ENCODE measurements at places on chromosomes 7 and 10.

DNA sequence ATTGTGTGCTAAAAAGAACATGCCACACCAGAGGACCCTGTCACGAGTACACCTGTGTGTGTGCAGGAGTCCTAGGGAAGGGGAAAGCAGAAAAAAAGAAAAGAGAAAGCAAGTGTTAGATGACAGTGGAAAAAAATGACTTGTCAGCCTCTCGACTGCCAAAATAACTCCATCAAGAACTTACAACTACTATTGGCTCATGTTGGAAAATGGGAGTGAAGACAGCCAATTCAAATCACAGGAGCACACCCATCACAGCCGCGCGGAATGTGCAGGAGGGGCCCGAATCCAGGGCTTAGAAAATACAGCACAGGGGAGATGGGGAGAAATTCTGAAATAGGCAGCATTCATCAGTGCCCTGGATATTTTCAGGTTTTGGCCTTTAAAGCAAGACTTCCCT lies 38.1 kb upstream of the FOXI2 start:
- DNase-seq: no peak

DNA sequence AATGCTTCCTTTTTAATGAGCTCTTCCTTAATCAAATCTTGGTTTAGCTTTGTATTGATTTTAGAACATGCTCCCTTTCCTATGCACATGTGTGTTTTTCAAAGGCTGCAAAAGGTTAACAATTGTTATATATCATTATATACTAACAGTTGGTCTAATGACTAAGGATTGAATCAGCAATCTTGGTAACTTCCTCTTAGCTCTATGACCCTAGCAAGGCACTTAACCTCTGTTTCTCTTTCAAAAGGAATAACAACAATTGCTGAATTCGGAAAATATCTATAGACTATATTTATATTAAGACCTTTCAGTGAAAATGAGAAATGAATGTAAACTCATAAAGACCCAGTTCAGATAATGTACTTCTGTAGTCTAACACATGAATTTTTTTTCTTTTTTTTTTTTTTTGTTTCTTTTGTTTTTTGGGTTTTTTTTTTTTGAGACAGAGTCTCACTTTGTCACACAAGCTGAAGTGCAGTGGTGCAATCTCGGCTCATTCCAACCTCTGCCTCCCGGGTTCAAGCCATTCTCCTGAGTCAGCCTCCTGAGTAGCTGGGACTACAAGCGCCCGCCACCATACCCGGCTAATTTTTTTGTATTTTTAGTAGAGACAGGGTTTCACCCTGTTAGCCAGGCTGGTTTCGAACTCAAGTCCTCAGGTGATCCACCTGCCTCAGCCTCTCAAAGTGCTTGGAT lies 48.8 kb downstream of the HOXA1 start:
- DNase-seq: no peak

GRCh38 chr7:47404010-47404409 lies 177.9 kb downstream of the TNS3 start:
- no peak for DNase-seq

GRCh38 chr10:97176226-97176625 lies 9.5 kb downstream of the SLIT1 start:
- DNase-seq: no peak

- DNase-seq: no peak
Measured at GRCh38 chr7:42617806-42618457, 293.9 kb downstream of the C7orf25 start.

DNA sequence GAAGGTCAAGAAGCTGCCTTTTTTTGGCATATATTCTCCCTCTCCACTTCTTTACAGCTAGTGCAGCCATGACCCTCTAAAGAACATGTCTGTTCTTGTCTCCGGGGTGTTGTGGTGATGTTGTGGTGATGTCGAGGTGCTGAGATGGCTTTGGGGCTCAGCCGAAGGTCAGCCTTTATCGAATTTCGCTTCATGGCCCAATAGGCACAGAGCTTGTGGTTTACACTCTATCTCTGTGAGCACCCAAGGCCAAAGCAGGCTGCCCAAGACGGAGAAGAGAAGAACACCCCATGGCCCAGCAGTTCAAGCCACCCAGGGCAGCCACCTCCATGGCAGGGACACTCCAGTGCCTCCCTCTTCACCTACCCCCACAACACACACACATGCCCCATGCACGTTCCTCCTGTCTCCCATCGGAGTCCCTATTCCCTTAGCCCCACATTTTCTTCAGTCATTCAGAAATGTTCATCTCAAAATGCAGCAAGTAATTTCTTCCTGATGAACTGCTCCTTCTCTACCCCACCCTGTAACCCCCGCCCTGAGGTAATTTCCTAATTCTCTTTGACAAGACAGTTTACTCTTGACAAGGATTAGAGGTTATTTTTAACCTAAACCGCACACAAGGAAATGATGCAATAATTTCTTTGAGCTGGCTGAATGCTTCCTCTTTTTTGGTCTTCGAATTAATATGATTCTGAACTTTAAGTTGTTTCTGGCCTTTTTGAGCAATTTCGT lies 18.6 kb upstream of the ADRB1 start:
- DNase-seq: no peak

GRCh38 chr7:19091550-19092200 lies 25.8 kb downstream of the TWIST1 start:
- DNase-seq: no peak

DNA sequence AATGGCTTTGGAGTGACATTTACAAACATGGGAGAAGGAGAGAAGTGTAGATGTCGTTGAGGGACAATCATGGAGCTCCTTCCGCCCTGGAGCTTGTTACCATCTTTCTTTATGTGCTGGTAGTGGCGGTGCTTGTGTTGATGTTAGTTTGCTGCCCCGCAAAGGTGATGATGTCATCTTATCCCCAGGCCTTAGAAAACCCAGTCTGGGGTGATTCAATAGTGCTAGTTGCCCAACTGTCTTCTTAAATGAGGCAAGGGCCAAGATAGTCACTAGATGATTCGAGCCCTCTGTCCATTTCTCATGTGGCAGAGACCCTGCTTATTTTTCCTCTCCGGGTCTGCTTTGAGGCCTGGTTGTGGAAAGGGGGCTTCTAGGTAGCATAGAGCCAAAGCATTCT lies 277.4 kb downstream of the CCSER2 start:
- no peak for DNase-seq

DNA sequence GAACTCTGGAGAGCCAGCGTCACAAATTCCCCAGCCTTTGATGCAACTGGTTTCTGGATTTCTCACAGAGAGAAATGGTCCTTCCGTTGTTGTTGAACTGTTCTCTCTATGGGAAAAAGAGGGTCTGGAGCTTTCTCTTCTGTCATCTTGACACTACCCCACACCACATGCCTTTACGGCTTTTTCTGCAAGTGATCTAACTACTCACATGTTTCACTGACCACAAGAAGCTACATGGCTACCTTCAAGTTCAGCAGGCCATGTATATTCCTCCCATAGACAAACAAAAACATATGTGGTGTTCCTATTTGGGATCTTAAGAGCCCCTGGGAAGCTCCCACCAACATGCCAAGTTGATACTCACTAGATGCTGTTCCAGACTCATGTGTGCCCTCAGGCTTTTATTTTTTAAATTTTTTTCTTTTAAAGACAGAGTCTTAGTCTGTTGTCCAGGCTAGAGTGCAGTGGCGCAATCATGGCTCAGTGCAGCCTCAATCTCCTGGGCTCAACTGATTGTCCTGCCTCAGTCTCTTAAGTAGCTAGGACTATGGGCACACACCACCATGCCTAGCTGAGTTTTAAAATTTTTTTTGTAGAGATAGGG lies 72.0 kb downstream of the RNF216 start:
- no peak for DNase-seq

DNA sequence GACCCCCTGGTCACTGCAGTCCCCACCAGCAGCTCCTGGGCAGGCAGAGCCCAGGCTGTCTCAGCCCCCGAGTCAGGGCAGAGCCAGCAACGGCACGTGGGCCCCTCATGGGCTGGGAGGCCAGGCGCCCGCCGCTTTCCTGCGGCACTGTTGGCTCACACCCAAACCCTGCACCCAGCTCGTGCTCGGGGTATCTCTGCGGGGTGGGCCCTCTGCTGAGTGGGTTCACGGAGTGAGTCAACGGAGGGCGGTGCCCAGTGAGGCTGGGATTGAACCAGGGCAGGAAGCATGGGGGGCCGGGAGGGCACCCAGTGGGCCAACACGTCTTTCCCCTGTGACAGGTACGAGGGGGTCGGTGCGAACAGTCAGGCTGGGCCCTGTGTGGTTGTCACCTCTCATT lies 28.9 kb downstream of the ADAP1 start:
- DNase-seq: no peak

DNA sequence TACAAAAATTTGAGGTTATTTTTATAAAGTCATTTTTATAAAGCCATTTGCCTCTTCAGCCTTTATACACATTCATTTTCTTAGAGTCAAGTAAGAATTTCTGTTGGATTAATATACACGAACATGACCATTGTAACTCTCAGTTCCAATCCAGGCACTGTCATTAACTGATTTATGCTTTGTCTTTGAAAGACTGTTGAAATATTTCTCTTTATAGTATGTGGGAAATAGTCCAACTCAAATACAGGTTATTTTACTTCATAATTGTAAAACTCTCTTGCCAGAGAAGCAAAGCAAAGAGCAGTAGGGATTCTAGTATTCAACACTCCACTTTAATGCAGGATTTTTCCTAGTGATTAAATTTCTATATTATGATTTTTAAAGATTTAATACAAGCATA lies 36.5 kb upstream of the PAPSS2 start:
- no peak for DNase-seq

GRCh38 chr7:3003936-3004335 lies 39.7 kb downstream of the CARD11 start:
- DNase-seq: no peak

- no peak for DNase-seq
Measured at GRCh38 chr7:132654150-132654549, 77.9 kb upstream of the PLXNA4 start.

DNA sequence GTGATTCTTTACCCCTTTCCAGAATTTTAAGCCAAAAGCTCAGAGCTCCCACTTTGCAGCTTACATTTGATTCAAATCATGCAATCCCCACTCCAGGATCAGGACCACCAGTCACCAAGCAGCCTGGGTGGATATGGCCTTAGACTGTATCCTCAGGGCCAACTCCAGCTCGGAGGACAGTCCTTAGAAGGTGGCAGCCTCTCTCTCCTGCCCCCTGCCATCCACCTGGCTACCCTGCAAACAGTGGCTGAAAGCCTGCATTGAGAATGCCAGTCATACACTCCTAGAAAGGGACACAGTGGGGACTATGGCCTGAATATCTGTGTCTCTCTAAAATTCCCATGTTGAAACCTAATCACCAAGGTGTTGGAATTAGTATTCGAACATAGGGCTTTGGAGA lies 50.0 kb upstream of the KCNMA1 start:
- no peak for DNase-seq

- peak; percentile 44 for DNase-seq
Measured at GRCh38 chr10:84352251-84352842, 24.0 kb downstream of the CCSER2 start.

DNA sequence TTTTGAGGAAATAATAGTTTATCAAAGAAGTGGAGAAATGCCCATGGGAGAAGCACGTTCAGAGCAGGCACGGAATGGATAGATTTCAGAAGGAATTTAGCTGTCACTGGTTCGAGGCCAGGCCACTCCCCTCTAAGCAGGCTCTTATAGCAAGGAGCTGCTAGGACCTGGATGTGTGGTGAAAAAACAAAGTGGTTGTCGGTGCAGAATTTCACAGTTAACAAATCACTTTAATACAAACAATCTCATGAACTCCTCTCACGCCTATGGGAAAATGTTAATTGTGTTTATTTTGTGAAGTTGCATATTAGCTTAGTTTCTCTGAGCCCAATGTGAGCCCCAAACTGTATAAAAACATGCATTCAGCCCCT lies 176.3 kb downstream of the PKD1L1 start:
- DNase-seq: no peak

DNA sequence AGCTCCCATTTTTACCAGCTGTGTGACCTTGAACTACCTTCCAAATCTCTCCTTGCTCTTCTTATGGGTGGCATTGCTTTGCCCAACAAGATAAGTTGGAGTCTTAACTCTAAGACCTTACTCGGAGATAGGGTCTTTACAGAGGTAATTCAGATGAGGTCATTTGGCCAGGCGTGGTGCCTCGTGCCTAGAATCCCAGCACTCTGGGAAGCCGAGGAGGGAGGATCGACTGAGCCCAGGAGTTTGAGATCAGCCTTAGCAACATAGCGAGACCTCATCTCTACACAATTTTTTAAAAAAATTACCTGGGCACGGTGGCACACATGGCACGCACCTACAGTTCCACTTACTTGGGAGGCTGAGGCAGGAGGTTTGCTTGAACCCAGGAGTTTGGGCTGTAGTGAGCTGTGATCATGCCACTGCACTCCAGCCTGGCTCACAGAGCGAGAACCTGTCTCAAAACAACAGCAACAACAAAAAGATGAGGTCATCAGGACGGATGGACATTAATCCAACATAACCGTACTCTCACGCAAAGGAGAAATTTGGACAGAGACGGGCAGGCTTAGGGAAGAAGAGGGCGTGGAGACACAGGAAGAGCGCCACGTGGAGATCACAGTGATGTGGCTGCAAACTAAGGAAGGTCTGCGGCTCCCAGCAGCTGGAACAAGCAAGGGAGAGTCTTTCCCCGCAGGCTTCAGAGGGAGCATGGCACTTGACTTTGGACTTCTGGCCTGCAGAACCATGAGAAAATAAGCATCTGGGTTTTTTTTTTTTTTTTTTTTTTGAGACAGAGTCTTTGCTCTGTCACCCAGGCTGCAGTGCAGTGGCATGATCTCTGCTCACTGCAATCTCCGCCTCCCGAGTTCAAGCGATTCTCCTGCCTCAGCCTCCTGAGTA lies 122.3 kb upstream of the CARD11 start:
- no peak for DNase-seq

DNA sequence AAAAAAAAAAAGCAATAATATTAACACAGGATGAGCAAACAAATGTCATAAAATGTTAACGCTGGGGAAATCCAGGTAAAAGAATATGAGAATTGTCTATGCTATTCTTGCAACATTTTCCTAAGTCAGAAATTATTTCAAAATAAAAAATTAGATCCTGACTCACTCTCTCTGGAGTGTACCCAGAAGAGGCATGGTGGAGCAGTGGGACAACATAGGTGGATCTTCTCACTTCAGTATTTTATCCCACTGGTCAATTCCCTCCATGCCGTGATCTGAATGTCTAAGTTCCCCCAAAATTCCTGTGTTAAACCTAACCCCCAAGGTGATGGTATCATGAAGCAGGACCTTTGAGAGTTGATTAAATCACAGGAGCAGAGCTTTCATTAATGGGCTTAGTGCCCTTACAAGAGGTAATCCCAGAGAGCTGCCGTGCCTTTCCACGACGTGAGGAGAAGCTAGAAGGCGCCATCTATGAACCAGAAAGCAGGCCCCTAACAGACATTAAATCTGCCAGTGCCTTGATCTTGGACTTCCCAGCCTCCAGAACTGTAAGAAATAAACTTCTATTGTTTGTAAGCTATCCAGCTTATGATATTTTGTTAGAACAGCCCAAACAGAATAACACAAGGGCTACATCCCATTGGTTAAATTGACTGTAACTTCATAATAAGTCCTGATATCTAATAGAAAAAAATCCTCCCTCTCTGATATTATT lies 35.2 kb downstream of the USP6NL start:
- no peak for DNase-seq

DNA sequence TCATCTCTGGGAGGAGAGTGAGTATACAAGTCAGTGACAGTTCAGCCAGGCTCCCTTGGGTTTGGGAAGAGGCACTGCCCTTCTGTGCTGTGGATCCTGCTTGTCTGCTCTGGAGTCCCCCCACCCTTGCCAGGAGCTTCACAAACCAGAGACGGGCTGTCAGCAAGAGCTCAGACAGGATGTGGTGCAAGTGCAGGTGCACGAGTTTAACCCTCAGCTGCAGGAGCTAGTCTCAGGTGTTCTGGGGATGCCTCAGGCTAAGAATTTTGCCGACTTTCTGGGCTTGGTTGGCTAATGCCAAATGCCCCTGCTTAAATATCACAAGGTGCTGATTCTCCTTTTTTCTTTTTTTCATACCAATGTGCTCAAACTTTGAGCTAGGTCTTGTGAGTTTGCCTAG lies 22.3 kb downstream of the ZNF783 start:
- DNase-seq: peak; percentile 48
